ENCODE measurements at places on chromosomes 7 and 10.

- DNase-seq, result no peak
Measured at GRCh38 chr7:27840313-27840712, 100.4 kb downstream of the TAX1BP1 start.

GRCh38 chr7:41404375-41405074 lies 298.4 kb downstream of the INHBA start:
- no peak for DNase-seq

DNA sequence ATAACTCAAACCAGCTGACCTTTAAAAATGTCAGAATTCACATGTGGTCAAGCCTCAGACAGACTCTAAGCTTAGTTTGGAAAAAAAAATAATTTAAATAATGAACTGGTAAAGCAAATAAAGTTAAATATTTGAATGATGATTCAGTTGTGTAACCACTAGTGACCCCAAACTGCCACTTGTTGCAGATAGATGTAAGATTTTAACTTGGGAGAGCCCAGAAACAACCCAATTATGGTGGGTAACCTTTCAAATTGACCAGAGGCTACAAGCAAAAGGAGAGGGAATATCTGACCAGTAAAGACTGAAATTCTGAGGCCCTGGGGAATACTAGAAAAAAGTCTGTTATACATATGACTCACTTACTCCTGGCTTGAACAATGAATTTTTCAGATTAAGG lies 268.1 kb downstream of the HPSE2 start:
- no peak for DNase-seq

GRCh38 chr10:1652151-1652550 lies 85.2 kb downstream of the ADARB2 start:
- DNase-seq, result no peak

- no peak for DNase-seq
Measured at GRCh38 chr10:97385565-97385964, 15.6 kb downstream of the RRP12 start.

- no peak for DNase-seq
Measured at GRCh38 chr10:1187151-1187854, 131.1 kb downstream of the WDR37 start.

DNA sequence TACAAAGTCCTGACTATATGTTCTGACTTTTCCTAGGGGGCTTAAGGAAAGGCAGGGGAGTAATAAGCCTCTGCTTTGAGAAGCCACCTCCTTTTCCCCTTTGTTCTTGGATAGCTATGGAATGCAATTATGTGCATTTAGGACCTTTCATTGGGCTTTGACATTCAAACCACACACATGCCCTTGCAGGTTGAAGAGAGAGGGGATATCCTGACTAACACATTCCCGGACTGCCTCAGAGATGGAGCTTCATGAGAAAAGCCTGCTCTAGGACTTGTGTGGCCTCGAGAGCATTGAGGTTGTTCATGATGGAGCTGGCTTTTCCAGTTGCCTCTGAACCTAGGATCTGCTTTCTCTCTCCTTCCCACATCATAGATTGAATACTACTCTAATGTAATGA lies 694.5 kb downstream of the LRMDA start:
- DNase-seq, result no peak

GRCh38 chr10:129462257-129462795 lies 4.7 kb upstream of the MGMT start:
- no peak for DNase-seq

DNA sequence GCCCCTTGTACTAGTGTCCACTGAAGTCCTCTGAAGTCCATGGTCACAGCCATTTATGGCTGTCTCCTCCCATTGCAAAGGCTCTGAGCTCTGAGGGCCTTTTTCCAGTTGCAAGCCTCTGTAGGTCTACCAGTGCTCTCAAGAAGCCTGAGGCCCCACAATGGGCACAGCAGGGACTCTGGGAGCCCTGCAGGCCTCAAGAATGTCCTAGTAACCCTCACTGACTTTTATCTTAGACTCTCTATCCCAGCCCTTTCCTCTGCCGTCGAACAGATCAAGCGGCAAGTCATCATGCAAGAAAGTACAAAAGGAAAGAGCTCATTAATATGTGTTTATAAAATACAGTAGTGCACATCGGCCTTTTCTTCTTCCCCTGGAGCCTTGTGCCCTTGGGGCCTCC lies 23.4 kb downstream of the VWA2 start:
- no peak for DNase-seq

- no peak for DNase-seq
Measured at GRCh38 chr7:149725916-149726315, 47.5 kb downstream of the ZNF467 start.

Measured in left ventricle myocardium superior (tissue), 1 donor.